Psoas muscle (tissue), 8 donors: ENCODE measurements at places on chromosomes 6 and 20. TPM values are rescaled to one million over a fixed set of nuclear protein-coding genes. Genes with fewer than 3 reads are reported as not detected.

ID1 gene
- 45.2 TPM for polyA plus RNA-seq

GRM4 gene
- polyA plus RNA-seq, result not detected

KAT14 gene
- 10.3 TPM for polyA plus RNA-seq

PPIL6 gene
- polyA plus RNA-seq, result 3.9 TPM

KIF25 gene
- polyA plus RNA-seq, result 0.10 TPM

BMP5 gene
- 1.8 TPM for polyA plus RNA-seq

WFDC5 gene
- polyA plus RNA-seq, result not detected

ERVFRD-1 gene
- not detected for polyA plus RNA-seq

TREM2 gene
- 0.12 TPM for polyA plus RNA-seq

DEFB132 gene
- not detected for polyA plus RNA-seq

IPCEF1 gene
- polyA plus RNA-seq, result 0.03 TPM

SPATA2 gene
- polyA plus RNA-seq, result 7.8 TPM

- H3K36me3 ChIP-seq, result no peaks in the 10 kb centered on the region
- DNase-seq, result no peak
- no peak overlapping the region for H3K27ac ChIP-seq
- H3K4me3 ChIP-seq, result no peak overlapping the region
- H3K4me1 ChIP-seq, result no peaks in the 10 kb centered on the region
Measured at GRCh38 chr6:73233048-73233447, 7.8 kb upstream of the KHDC1L start.

DNA sequence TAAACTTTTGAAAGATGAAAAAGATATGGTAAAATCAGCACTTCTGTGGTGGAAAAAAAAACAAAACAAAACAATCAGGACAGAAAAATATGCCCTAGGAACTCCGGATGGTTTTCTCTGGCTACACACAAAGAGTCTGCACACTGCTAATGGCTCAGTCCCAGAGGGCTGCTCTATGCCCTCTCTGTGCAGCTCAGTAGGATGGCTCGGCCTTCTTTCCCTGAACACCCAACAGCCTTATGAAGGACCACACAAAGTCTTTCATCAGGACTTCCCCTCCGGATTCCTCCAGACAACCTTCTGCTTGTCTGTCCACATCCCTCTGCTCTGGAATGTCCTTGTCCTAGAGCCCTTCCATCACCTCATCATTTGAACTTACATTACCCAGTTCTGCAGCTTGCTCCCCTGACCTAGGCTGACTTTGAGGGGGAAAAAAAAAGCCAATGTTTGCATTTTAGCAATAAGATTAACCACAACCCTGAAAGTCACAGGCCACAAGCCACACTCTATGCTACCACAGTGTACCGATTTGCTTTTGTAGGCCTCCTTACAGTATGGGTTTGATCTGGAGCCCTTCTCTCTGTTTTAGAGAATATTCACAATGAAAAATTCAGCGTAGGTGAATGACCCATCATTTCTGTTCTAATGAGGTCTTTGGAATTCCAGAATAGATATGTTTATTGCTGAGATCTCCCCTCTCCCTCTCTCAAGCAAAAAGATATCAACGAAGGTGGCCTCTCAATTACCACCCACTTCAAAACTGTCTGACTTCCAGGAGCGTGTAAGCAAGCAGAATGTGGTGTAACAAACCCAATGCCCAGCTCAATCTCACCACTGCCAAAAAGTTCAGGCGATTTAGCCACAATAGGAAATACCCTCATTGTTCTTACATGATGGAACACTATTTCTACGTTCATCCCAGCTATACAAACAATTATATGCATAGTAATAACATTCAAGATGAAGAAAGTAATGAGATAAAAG is 164.0 kb downstream of the GMDS start:
- H3K4me3 ChIP-seq, result no peak overlapping the region
- no peaks in the 10 kb centered on the region for H3K4me1 ChIP-seq
- H3K27me3 ChIP-seq, result no peaks in the 10 kb centered on the region
- DNase-seq, result no peak
- no peak overlapping the region for H3K27ac ChIP-seq

DNA sequence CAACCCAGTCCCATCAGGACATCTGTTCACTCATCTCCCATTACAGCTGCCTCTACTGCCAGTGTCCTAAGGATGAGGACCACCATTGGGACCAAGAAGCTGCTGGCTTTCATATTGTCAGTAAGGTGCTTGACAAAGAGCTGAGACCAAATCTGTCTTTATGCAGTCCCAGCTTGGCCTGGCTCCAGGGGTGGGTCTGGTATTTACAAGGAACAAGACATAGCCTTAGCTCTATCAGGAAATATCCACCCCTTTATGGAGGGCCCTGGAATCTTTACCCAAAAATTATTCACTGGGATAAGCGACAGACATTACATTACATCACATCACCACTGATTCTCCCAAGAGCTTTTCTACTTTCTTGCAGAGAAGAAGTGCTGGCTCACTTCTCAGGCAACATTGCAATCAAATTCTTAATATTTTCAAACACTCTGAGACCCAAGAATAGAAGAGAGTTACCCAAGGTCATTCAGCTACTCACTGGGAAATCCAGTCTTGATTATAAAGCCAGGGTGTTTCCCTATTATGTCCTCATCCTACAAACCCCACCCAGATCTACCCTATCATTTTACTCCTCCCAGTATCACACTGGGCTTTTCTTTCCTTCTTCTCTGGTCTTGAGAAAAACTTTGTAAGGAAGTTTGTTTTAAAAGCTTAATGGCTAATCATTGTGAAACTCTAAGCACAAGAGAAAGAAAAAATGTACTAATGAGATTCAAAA is 11.5 kb upstream of the PI3 start:
- no peaks in the 10 kb centered on the region for H3K27me3 ChIP-seq
- H3K27ac ChIP-seq, result no peak overlapping the region
- no peak for DNase-seq
- no peaks in the 10 kb centered on the region for H3K4me1 ChIP-seq

DNA sequence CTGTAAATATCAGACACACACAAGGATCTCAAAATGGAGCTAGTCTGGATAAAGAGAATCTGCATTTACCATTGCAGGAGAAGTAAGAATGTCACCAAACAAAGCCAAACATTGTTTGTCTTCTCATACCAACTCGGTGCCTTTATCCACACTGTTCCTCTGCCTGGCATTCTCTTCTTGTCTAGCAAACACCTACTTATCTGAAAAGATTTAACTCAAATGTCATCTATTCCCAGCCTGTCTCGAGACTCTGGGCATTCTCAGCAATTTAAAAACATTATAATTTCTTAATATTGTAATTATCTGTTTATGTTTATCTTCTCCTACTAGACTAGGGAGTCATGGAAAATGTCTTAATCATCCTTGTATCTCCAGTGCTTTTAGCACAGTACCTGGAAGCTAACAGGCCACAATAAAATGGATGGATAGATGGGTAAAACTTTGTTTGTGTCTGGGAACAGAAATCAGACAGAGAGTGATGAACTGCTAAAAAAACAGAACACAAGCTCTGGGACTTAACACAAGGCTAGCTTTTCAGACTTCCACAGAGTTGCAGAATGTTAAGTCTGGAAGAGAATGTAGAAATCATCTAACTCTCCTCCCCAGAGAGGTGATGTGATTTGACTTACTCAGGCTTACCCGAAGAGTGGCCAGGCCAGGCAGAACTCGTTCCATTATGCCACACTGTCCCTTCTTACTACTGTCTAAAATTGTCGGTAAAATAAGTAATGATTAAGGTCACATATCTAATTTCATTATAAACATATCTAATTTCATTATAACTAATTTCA is 42.3 kb upstream of the FAM83C start:
- no peak for DNase-seq
- no peak overlapping the region for H3K4me3 ChIP-seq
- no peak overlapping the region for H3K27ac ChIP-seq
- no peaks in the 10 kb centered on the region for H3K27me3 ChIP-seq
- H3K36me3 ChIP-seq, result no peaks in the 10 kb centered on the region

DNA sequence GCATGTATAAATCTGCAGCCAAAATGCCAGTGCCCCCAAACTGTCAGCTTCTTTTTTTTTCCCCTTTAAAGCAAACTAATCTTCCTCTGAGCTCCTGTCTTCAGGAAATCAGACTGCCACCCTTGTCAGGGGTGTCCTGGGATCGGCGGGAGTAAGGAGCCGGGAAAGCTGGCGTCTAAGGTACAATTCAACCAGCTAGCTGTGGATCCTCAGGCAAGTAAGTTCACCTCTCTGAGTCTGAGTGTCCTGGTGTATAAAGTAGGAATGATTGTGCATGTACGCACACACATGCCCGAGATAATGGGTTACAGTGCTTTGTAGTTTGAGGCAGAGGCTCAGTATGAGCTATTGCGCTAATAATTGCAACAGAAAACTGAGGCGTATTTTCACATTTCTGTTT is 98.3 kb downstream of the ANKRD60 start:
- H3K4me3 ChIP-seq, result no peak overlapping the region
- H3K27me3 ChIP-seq, result no peaks in the 10 kb centered on the region
- no peaks in the 10 kb centered on the region for H3K36me3 ChIP-seq
- no peak overlapping the region for H3K27ac ChIP-seq
- no peaks in the 10 kb centered on the region for H3K4me1 ChIP-seq
- no peak for DNase-seq

DNA sequence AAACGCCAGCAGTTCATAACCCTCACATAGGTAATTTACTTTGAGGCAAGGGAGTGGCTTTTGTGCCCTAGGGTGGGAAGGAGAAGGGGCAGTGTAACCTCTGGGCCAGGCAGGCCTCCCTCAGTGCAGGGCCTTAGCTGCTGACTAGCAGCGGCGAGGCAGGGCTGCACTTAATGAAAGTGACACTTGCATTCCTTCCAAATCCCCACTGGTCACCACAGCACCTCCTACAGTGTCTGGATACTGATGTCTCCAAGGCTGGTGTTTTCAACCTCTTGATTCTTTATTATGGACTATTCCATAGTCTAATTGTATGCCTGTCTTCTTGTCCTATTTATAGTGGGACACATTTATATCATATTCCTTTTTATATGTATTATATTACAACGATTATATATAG is 152.7 kb downstream of the LY86 start:
- H3K36me3 ChIP-seq, result no peaks in the 10 kb centered on the region
- no peak for DNase-seq
- peaks cover 35% of the 10 kb centered on the region for H3K4me1 ChIP-seq
- no peaks in the 10 kb centered on the region for H3K27me3 ChIP-seq
- H3K27ac ChIP-seq, result peak overlapping the region; percentile 71
- H3K4me3 ChIP-seq, result no peak overlapping the region

DNA sequence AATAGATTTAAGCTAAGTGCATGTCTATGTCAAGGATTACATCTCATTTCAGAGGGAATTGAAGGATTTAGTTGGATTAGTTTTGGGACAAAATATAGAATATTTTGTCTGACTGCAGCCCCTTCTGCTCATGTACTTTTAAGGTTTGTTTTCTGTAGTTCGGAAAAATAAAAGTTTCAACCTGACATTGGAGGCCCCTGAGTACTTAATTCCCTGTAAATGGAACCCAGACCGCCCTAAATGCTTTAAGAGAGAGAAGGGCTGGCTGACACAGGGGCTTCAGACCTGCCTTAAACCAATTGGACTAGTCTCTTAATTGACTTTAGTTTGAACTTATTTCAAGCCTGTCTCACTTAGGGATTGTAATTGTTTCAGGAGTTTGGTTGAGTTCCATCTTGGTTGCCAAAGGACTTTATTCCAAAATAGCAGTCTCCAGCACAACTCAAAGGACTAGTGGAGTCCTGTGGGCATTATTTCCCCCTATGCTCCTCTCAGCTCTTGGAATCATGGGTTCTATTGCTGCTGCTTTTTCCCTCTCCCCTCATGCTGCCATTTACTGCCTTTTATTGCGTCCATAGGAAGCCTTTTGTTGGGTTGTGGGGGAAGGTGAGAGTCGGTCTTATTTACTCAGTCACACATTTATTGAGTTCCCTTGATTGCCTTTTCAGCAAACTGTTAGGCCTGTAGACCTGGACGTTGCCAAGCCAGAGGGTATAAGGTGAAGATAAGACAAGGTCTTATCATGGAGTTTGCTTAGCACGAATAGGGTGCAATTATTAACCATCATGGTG is 14.5 kb downstream of the BRD2 start:
- no peaks in the 10 kb centered on the region for H3K27me3 ChIP-seq
- peak overlapping the region; percentile 39 for H3K27ac ChIP-seq
- H3K36me3 ChIP-seq, result peaks cover 57% of the 10 kb centered on the region
- peaks cover 19% of the 10 kb centered on the region for H3K4me1 ChIP-seq
- DNase-seq, result no peak

DNA sequence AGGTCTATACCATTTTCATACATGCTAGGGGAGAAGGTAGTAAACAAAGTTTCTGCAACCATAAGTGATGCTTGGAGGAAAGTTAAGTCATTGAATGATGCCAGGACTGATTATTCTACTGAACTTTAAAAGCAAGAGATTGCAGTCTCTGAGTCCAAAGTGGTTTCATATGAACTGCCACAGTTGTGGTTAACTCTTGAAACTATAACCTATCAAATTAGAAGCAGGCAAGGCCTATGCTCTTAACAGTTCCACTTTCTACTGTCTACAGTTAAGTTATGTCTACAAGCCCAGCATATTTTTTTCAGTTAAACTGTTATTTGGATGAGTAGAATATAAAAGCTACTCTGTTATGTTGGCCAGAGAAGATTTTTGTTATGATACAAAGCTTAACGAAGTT is 326.5 kb upstream of the RUNX2 start:
- no peaks in the 10 kb centered on the region for H3K36me3 ChIP-seq
- H3K27me3 ChIP-seq, result no peaks in the 10 kb centered on the region
- no peak overlapping the region for H3K27ac ChIP-seq

DNA sequence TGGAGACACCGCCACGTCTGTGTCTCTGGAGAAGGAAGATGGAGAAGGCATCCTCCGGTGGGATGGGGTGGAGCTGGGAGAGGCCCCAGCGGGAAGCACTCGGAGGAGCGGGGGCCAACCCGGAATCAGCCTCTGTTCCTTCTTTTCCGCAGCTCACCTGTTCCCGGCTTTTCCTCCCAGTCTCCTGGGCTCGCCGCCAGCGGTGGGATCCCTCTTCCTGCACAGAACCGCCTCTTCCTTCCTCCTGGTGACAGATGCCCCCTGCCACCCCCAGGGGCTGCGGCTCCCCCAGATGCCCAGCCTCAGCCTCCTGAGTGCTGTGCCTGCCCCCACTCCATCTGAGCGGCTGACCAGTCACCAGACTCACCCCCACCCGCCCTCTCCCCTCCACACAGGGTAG is 23.3 kb downstream of the RAMACL start:
- no peaks in the 10 kb centered on the region for H3K36me3 ChIP-seq
- H3K27ac ChIP-seq, result no peak overlapping the region
- no peaks in the 10 kb centered on the region for H3K27me3 ChIP-seq
- H3K4me3 ChIP-seq, result no peak overlapping the region
- H3K4me1 ChIP-seq, result peaks cover 66% of the 10 kb centered on the region
- no peak for DNase-seq

GRCh38 chr6:164731539-164731938 is 577.9 kb downstream of the C6orf118 start:
- no peak overlapping the region for H3K27ac ChIP-seq
- DNase-seq, result no peak
- H3K36me3 ChIP-seq, result no peaks in the 10 kb centered on the region
- H3K27me3 ChIP-seq, result no peaks in the 10 kb centered on the region

GRCh38 chr20:21820045-21820444 is 114.6 kb downstream of the PAX1 start:
- H3K27ac ChIP-seq, result no peak overlapping the region
- no peaks in the 10 kb centered on the region for H3K27me3 ChIP-seq
- no peaks in the 10 kb centered on the region for H3K4me1 ChIP-seq
- no peak for DNase-seq
- H3K36me3 ChIP-seq, result no peaks in the 10 kb centered on the region

GRCh38 chr6:111282515-111282914 is 195.2 kb downstream of the SLC16A10 start:
- no peak overlapping the region for H3K4me3 ChIP-seq
- no peak for DNase-seq
- H3K27me3 ChIP-seq, result no peaks in the 10 kb centered on the region
- no peaks in the 10 kb centered on the region for H3K4me1 ChIP-seq
- H3K36me3 ChIP-seq, result peaks cover 5% of the 10 kb centered on the region
- no peak overlapping the region for H3K27ac ChIP-seq
